COLO829 (cell line): ENCODE measurements at places on chromosomes 3 and 15.

DNA sequence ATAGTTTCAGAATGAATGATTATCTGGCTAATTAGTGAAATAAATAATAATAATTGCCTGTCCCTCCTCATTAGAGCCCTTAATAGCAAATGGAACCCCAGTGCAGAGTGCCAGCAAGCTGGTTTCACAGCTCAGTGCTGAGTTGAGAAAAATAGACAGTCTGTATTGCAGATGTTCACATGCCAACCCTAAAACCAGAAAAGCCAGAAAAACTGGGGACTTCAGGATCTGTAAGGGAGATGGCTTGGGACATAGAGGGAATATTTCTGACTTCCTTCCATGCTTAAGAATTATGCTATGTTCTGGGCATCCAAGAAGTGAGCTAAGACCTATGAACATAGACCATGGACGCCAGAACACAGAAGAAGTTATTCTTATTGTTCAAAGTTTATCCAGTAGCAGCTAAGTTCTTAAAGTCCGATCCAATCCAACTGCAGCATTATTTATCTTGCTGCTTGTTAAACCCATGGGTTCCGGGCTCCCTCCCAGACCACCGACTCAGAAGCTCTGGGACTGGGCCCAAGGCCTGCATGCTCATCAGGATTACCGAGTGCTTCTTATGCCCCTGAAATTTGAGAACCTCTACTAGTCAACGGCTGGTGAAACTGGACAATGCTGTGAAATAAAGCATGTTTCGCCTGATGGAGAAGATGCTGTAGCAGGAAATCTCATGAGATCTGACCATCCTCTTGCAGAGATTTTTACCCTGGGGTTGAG is 158.3 kb downstream of the FOXB1 start:
- no peak for DNase-seq

DNA sequence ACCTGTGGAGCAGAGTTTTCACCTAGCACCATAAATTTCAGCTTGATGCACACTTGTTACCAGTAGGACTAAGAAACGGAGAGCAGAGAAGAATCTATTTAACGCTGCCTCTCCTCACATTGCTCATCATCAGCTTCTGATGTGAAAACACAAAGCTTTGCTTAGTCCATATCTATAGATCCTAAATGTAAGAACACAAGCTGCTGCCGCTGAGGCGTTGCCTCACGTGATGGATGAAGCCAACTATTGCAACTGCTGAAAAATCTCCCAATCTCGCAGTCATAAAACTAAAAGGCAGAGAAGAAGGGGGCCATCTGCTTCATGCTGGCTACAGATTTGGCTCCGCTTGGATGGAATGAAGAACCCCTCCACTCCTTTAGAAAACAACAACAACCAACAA is 42.7 kb downstream of the CADPS start:
- no peak for DNase-seq

DNA sequence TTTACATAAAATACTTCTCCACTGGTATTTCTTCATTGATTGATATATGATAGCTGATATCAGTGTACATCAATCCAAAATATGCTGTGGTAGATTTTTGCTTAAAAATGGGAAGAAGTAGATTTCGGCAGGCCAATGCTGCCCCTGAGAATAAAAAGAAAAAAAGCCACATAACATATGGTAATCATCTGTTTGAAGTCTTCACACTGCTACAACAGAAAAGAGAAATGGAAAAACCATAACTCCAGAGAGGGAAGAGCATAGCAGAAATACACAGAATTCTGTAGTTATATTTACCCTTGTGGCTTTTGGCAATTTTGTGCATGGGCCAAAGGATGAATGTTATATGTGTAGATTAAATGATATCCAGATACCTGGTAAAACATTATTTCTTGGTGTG is 143.1 kb upstream of the KCNMB2 start:
- no peak for DNase-seq

GRCh38 chr3:46670891-46671427 is 22.5 kb downstream of the ALS2CL start:
- DNase-seq, result no peak

DNA sequence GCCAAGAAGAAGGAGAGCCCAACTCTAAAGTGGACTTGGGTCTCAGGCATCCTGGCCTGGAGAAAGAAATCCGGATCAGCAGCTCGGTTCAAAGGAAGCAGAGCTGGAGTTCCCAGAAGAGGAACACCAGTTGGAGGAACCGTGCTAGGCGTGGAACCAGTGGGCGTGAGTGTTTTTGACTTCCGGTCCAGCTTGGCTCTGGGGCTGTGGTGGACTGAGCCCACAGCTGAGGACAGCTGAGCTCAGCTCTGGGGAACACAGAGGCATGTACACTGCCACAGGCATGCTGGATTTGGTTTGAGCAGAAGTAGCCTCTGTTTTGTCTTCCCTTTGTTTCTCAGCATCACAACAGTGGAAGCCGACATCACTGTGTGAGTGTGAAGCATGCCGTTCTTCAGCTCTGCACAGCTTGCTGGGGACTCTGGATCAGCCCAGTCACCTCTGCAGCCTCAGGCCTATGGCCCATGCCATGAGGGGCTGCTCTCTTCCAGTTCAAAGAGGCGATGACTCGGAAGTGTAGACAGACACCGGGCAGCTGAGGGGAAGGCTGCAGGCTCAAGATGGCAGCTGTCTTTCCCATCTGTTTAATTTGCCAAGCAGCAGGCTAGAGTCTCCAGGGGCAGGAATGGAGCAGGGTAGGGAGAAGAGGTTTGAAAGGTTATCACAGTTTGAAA is 185.8 kb upstream of the UBE3A start:
- no peak for DNase-seq

DNA sequence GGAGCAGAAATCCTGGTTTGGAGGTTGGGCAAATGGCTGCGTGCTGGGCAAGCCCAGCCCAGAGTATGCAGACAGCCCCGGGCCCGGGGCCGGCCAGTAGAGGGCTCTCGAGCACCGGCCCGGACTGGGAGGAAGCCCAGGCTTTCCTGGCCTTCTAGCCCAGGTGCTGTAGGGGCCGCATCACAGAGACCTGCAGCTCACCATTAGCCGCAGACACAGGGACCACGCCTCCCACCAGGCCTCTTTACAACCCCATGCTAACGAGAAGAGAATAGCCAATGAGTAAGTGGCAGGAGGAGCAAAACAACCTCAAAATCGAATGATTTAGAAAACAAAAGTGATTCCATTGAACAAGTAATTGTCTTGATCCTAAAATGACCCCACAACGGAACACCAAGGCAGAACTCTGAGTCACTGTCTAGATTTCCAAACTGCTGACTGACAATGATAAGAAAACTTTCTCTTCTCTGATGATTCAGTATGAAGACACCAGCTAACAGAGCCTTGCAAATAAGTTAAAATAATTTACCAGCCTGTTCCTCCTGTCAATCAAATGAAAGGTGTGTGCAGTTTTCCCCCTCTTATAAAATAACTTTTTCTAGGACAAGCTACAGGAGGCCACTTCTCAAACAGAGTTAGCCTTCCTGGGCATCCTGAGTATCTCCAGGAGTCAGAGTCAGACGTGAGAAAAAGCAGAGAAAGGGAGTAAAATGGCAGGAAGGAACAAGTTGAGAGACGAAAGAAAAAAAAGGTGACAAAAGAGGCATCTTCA is 102.2 kb downstream of the DGKG start:
- peak; percentile 79 for DNase-seq

GRCh38 chr3:186182850-186183249 is 74.0 kb upstream of the ETV5 start:
- DNase-seq, result no peak

DNA sequence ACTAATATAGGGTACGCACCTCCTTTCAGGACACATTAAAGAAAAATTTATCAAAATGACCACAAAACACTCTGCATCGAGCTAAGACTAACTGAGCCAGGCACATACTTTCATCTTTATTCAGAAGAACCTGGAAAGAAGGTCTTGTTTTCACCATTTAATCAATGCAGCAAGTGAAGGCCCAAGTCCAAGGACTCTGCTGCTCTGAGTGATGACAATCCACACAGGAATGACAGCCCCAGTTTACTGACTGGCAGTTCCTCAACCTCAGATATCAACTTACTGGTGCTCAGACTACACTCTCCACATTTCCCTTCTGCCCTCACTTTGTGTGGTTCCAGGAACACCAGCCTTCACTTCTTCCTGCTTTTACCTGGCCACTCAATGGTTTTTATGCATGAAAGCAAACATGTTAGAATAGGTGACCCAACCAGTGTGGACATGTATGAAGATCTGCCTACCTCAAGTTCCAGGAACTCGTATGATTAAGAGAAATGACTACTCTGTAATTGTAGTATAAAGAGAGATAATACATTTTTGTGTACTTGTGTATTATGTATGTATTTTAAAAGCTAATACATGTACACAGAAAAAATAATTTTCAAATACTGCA is 29.1 kb upstream of the RASA2 start:
- no peak for DNase-seq

DNA sequence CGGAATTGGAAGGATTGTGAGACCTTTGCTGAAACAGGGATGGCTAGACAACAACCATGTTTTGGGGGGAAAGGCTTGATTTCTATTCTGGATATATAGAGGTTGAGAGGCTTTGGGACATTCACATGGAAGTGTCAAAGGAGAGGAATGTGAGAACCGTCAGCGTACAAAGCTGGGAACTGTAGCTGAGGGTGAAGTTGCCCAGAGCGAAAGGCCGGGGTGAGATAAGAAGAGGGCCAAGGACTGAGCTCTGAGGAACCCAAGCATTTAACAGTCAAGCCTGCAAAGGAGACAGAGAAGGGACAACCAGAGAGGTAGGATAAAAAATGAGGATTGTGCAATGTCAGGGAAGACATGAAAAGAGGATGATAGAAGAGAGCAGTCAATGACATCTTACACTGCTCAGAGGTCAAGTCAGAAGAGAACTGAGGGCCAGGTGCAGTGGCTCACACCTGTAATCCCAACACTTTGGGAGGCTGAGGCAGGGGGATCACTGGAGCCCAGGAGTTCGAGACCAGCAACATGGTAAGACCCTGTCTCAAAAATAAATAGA is 41.5 kb upstream of the RAF1 start:
- no peak for DNase-seq

GRCh38 chr15:59721411-59721810 is 32.3 kb upstream of the BNIP2 start:
- DNase-seq, result no peak

- DNase-seq, result no peak
These were observed 61.4 kb downstream of the TASOR start for GRCh38 chr3:56621681-56622080.

- DNase-seq, result peak; percentile 25
These were observed 36.3 kb upstream of the TMC3 start for GRCh38 chr15:81410318-81410753.

DNA sequence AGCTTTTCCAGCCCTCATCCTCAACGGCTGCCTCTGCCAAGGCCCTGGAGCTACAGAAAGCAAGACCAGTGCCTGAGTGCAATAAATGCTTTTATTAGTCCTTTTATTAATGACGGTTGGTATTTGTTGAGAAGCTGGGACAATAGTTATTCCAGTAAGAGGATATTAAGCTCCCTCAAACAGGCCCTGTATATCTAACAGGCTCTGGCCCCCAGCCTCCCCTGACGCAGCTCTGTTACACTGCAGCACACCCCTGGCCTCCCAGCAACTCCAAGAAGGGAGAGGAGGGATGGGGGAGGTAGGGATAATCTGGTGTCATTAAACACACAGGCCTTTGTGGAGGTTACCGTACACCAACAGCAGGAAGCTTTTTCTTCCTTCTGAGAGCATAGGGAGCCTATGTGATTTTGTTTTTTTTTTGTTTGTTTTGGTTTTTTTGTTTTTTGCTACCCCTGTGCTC is 30.8 kb upstream of the MAGEF1 start:
- DNase-seq, result no peak
